ENCODE measurements at places on chromosomes 1 and 21. TPM values are rescaled to one million over a fixed set of nuclear protein-coding genes. Genes with fewer than 3 reads are reported as not detected.

The COL8A2 gene
- total RNA-seq: 2.7 TPM

The GUCA2A gene
- total RNA-seq: not detected

DNA sequence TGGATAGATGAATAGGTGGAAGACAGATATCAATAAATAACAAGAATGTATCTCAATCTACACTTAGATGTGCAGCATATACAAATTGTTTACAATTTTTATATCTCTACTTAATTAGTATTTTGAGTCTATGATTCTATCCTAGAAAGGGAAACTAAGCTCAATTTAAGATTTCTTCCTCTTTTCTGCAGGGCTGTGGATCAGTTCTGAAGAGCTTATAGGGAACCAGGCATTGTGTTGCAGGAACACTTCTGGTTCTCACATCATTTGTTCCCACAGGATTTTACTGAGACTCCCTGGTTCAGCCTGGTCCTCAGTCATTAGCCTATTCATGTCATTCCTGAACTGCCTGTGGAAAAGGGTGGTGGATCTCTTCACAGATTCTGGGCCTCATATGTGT, 105.8 kb downstream of the TNFSF18 start:
- ATAC-seq: no peak

DNA sequence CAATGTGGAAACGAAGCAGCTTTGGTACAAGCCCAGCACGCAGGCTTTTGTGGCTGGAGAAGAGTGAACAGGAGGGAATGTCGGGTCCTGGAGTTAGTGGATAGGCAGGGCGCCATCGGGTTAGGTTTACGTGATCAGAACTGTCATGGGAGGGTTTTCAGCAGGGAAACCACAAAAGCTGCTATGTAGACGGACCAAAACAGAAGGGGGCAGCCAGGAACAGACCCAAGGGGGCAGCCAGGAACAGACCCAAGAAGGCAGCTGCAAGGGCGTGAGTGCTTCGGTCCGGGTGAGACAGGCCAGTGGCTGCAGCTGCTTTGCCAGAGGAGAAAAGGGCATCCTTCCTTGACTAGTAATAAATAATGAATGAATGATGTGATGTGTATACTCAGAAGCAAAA, 77.5 kb upstream of the KIF1B start:
- ATAC-seq: no peak

DNA sequence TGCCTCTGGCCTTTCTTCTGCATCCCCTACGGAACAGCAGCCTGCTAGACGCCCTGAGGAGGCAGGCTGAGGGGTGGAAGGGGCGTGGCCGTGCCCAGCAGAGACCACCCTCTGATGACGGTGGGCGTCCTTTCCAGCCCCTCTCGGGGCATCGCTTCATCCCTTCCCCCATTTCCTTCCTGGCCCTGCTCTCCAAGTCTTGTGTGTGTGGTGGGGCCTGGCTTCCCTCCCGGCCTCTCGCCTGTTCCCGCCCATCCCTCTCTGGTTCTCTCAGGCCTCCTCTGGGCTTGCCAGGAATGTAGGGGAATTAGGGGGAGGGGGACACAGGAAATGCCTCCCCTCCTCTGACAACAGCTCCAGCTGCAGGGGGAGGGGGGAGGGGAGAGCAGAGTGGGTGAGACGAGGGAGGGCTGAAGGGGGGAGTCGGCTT, 51.1 kb downstream of the SKI start:
- peak; percentile 19 for ATAC-seq

GRCh38 chr1:237108297-237109040, 66.5 kb downstream of the RYR2 start:
- no peak for ATAC-seq

DNA sequence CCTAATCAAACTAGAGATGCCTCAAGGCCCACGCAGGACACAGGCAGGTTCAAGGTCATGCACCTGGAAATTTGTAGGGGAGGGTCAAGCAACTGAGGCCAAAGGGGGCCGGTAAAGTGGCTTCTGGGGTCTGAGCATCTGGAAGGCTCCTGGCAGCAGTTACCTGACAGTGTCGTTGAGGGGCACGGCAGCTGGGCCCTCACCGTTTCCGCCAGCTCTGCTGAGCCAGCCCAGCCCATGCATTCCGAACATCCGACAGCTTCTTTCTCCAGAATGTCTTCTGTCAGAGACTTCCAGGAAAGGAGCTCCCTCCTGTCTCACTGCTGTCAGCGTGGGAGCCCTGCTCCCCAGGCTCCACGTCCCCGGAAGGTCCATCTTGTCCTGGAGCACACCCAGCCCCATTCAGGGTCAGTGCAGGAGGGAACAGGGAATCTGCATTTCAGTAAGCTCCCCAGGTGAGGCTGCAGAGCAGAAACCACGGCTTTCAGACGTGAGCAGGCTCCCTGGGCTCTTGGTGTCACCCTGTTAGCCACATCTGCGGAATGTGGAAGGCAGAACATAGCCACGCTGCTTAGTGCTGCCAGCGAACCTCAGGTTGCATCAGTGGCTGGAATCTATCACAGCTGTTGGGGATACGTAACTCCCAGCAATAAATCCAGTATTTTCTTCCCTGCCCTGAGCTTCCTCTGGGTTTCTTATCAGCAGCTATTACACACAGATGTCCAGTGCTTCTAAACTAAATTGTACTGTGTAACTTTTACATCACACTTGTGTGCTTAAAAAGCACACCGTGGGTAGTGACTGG, 36.3 kb upstream of the FAM3B start:
- ATAC-seq: no peak

The ABCB10 gene
- total RNA-seq: 11.3 TPM

The RHBG gene
- total RNA-seq: 1.7 TPM

DNA sequence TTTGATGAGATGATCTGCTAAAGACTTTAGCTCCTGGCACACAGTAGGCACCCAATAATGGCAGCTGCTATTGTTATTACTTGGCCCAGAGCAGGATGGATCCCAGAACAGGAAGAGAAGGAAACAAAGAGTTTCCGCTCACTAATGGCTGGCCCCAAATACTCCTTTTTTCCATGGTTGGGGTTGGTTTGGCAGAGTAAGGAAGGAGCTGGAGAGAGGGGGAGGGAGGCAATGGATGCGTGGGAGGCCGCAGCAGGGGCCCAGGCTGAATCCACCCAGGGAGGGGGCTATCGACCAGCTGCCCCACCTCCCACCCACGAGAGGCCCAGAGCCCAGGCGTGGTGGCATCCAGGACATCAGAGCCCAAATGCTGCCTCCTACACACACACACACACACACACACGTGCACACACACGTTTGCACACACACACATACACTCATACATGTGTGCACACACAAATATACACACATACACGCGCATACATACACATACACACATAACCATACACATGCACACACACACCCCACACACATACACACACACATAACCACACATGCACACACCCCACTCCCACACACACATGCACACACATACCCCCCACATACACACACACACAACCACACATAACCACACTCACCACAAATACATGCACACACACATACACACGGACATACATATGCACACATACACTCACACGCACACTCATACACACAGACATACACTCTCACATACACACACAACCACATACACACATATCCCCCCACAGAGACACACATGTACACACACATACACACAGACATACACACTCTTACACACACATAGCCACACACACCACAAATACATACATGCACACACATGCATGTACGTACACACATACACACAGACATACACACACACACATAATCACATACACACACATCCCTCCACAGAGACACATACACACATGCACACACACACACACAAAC, 25.2 kb downstream of the C1QB start:
- no peak for ATAC-seq

DNA sequence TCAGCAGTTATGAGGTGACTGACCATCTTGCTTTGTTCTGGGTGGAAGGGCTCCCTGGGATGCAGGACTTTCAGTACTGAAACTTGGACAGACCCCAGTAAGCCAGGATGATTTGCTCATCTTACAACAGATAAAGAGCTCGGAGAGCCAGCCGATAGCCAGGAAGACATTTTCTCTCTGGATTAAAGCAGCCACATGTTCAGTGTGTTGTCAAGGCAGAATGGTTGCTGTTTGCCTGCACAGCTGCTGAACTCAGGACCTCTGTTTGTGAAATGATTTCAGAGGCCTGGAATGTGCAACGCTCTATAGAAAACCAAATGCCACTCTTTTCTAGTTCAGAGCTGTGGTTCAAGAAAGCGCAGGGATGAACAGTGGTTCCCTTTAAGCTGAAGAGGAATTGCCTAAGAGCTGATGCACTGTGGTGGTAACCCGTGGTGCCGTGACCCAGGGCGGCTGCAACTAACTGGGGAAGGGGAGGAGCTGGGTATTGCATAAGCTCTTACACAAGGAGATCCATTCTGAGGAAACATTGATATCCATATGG, 40.7 kb downstream of the CASQ2 start:
- peak; percentile 57 for ATAC-seq

DNA sequence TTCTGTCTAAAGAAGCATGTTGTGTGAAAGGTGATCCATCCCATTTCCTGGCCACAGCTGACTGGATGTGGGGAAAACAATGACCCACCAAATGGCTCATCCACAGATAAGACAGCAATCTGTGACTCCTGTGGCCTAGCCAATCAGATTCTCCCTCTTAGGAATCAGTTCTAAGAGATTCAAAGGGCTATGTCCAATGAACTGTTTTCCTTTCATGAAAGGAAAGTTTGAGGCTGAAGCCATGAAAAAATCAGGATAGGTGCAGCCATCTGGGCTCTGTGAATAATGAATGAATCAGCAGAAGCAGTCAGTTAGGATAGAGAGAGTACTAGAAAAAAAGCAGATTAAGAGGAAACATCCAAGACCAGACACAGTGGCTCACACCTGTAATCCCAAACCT, 164.7 kb downstream of the NRIP1 start:
- ATAC-seq: no peak

The CLCA1 gene
- 0.08 TPM for total RNA-seq

The CTTNBP2NL gene
- 35.1 TPM for total RNA-seq

GRCh38 chr1:210814382-210815123, 319.4 kb downstream of the KCNH1 start:
- no peak for ATAC-seq

GRCh38 chr1:81662913-81663526, 137.7 kb upstream of the ADGRL2 start:
- ATAC-seq: no peak

The ATP6V0B gene
- 95.7 TPM for total RNA-seq

The KCNA3 gene
- 0.28 TPM for total RNA-seq

GRCh38 chr21:43270800-43271301, 102.0 kb downstream of the CRYAA start:
- no peak for ATAC-seq

The PDC gene
- total RNA-seq: not detected

The C1orf167 gene
- 0.84 TPM for total RNA-seq

DNA sequence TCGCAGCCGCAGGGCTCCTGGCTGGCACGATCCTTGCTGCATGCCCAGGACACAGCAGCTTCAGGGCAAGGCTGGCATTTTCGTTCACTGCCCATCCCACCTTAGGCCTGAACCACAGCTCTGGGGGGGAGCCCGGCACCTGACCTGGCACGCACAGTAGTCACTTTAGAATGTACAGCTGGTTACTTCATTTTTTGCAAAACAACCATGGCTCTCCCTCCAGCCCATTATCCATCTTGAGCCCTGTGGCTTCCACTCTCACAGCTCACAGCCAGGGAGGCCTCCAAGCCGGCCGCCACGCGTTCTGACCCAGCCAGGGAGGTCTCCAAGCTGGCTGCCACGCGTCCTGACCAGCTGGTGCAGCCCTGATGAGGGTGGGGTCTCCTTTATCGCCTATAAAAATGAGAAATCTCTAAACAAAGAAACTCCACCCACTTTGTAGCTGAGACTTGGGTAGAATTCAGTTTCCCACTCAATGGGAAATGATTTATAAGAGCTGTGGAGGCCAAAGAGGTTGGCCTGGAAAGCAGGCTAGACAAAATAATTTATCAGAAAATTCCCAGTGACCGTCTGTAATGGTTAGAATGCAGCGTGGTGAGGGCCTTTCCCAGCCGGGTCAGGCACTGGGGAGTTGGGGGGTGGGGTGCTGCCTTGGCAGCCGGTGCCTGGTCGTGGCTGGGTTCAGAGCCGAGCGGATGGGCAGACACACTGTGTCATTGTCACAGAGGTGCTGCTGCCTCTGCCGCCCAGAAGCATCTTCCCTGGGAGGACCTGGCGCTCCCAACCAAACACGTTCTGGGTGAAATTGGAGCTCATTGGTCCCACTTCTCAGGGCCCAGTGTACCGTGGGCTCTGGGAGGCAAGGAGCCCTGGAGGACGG, 54.6 kb upstream of the ACTRT2 start:
- no peak for ATAC-seq

The HSPB7 gene
- 1.6 TPM for total RNA-seq

- ATAC-seq: peak; percentile 39
Measured at GRCh38 chr1:246784621-246785493, 60.6 kb downstream of the SCCPDH start.

The SYF2 gene
- 20.7 TPM for total RNA-seq

The HES3 gene
- total RNA-seq: not detected

DNA sequence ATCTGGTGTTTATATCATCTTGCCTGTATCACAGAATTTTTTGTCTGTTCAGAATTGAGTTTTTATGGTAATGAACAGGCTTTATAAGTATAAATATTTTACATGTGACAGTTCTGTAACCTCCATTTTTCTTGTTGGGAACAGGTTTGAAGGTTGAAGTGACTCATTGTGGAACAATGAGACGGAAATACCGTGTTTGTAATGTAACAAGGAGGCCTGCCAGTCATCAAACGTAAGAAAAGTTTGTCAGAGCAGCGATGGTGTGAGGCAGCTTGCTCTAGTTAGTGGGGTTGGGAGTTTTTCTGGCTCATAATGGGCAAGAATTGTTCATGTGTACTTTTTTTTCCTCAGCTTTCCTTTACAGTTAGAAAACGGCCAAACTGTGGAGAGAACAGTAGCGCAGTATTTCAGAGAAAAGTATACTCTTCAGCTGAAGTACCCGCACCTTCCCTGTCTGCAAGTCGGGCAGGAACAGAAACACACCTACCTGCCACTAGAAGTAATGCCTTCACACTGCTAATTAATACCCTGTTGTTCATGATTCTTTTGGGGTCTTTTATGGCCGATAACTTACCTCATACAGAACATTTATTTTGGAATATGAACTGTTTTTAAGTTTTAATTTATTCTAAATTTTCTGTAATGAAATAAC, 75.2 kb upstream of the TEKT2 start:
- peak; percentile 89 for ATAC-seq

- ATAC-seq: no peak
Measured at GRCh38 chr1:116228511-116228910, 117.3 kb downstream of the MAB21L3 start.

- no peak for ATAC-seq
Measured at GRCh38 chr1:228343191-228343661, 63.4 kb downstream of the TRIM11 start.

The GBP3 gene
- total RNA-seq: 9.4 TPM

GRCh38 chr1:53473463-53473862, 14.3 kb downstream of the DMRTB1 start:
- ATAC-seq: no peak

GRCh38 chr1:210850556-210850955, 283.4 kb downstream of the KCNH1 start:
- no peak for ATAC-seq

The GIPC2 gene
- 1.8 TPM for total RNA-seq

The LHX8 gene
- total RNA-seq: not detected

Measured in esophagus mucosa (tissue), 1 donor.